HepG2 (cell line): ENCODE measurements at places on chromosomes 5 and 9. TPM values are rescaled to one million over a fixed set of nuclear protein-coding genes. Genes with fewer than 3 reads are reported as not detected.

The PCDHB4 gene
- polyA plus RNA-seq: 0.08 and 0.13 TPM in 2 replicates

The IL33 gene
- 0.03 and 0.05 TPM in 2 replicates for polyA plus RNA-seq

The SLC1A1 gene
- not detected in 2 replicates for polyA plus RNA-seq

DNA sequence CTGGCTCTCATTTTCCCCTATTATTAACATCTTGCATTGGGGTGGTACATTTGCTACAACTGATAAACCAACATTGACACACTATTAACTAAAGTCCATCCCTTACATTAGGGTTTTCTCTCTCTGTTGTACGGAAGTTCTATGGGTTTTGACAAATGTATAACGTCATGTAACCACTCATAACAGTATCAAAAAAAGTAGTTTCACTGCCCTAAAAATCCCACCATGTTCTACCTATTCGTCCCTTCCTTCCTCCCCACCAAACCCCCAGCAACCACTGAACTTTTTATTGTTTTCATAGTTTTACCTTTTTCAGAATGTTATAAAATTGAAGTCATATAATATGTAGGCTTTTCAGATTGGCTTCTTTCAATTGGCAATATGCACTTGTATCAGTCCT, 40.1 kb downstream of the MLLT3 start:
- DNase-seq: no peak

- DNase-seq: peak; percentile 89
Observed at GRCh38 chr5:146213210-146213826, 9.9 kb downstream of the RBM27 start.

GRCh38 chr9:105218673-105219072, 25.8 kb upstream of the SLC44A1 start:
- no peak for DNase-seq

- DNase-seq: no peak
Observed at GRCh38 chr5:141903261-141903660, 20.4 kb upstream of the DELE1 start.

DNA sequence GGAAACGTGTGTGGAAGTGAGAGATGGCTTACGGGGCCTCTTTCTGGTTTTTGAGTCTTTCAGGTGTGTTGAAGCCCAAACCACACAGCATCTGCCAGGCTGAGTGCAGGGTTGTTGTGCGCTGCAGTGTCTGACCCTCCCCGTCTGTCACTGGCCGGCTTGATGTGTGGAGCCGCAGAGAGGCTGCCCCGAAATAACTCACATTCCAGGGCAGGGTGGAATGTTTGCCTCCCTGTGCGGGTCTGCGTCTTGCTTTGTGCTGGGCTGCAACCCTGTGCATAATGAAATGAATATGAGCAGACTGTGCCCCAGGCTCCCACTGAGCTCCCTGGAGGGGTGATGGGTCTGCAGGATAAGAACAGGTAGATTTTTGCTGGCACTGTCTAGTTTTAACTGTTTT, 9.9 kb upstream of the PLEKHG4B start:
- peak; percentile 52 for DNase-seq
